ENCODE measurements at places on chromosomes 6 and 20.

DNA sequence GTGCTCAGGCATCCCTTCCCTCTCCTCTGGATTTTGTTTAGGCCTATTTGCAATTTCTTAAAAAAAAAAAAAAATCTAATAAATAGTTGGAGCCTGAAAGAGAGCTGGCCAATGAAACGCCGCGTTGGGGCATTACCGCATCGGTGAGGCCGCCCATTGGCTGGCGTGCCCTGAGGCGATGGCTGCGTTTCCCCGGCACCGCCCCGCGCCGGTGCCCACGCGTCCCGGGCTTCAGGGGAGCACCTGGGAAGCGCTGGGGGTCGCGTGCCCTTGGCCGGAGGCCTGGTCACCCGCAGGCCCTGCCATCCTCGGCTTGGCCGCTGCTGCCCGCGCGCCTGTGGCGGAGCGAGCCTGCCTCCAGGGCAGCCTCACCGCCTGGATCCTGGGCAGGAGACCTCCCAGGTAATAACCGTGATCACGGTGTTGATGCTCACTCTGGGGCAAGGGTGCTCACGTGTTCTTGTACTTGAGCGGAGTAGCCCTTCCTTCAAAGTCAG, 155.4 kb downstream of the NRN1 start:
- DNase-seq: no peak

DNA sequence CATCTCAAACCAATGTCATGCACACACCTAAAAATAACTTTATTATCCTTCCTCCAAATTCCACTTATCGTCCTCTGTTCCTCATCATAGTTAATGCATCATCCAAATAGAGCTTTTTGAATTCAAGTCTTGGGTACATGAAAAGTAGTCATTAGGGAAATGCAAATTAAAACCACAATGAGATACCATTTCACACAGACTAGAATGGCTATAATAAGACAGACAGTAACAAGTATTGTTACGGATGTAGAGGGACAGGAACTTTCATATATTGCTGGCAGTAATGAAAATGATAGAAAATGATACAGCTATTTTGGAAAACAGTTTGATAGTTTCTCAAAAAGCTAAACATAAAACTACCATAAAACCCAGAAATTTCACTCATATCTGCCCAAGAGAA, 59.1 kb downstream of the FHL5 start:
- DNase-seq: no peak

- no peak for DNase-seq
Observed at GRCh38 chr6:163151212-163151611, 263.3 kb upstream of the QKI start.

DNA sequence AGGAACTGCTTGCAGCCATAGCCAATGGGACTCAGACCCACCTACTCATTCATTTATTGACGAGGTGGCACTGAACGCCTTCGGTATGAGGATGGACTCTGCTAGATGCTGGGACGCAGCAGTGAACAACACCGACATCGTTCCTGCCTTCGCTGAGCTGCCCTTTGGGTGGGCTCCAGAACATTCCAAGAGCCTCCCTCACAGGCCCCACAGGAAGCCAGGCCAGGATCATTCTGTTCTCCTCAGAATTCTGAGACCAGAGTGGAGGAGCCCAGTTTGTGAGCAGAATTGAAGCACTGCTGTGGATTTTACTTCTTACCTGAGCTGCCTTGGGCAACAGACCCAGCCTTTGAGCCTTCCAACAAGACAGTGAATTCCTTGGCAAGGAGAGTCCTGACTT, 82.1 kb downstream of the KCNB1 start:
- no peak for DNase-seq

GRCh38 chr6:50271266-50271665, 221.5 kb upstream of the DEFB112 start:
- DNase-seq: no peak

DNA sequence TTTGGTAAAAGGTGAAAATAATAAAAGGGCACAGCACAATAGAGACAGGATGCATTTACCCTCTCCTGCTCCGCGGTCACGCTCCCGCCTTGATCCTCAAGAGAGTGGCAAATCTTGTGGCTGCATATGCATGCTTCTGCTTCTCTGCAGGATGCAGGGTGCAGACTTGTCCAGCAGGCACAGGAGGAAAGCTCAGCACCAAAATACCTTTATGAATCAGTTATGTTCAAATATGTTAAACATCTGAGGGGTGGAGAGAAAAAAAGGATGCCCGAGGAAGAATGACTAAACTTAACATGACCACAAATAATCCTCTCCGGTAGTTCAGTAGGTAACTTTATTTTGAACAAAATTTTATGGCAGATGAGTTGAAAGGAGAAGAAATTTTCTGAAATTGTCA, 366.1 kb upstream of the SOX4 start:
- no peak for DNase-seq

DNA sequence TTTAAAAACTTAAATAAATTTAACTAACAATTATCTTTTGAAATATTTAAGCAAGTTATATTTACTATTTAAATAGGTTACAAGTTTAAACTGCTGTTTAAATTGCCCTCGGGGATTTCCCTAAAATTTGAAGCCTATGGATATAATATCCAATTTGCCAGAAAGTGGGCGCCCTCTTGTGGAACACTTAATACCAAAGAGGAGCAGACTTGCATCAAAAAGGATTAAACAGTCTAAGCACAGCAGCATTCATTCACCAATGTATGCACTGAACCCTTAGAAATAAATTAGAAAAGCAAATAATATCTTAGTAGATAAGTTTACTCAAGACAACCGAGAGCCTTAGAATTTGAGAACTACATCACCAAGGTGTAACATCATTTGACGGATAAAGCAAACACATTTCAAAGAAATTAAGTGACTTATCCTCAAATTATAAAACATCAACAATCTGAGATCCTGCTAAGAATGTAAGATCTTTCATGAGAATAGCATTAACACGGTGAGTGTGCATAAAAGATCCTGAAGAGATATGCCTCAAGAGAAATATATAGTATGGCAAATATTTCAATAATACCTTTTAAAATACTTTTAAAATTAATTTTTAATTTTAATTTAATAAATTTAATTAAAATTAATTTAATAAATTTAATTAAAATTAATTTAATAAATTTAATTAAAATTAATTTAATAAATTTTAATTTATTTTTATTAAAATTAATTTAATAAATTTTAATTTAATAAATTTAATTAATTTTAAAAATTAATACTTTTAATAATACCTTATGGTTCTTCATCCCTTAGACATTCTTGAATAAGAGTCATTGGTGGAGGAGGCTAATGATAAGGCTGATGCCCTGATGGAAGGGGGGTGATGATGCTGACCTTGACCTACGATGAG, 11.5 kb upstream of the MEP1A start:
- no peak for DNase-seq

- no peak for DNase-seq
Observed at GRCh38 chr20:40019510-40019909, 669.5 kb downstream of the MAFB start.

DNA sequence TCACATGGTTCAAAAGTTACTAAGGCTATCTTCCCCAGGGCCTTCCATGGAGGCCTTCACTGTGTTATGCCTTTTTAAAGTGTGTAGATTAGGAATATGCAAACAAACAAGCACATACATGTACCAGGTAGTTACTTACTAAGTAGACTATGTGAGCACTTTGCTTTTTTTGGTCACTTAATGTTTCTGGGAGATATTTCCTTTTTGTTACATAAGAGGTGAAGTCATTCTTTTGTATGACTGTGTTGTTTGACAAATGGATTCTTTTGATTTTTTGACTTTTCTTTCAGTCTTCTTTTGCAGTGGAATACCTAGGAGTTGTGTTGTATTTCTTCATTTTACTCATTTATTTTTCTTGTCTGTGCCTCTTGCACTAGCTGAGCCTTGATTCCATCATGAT, 39.6 kb upstream of the BCAS1 start:
- no peak for DNase-seq

- no peak for DNase-seq
Observed at GRCh38 chr20:46468508-46468907, 44.9 kb downstream of the ZNF334 start.

GRCh38 chr6:6964675-6965074, 143.1 kb upstream of the RREB1 start:
- DNase-seq: no peak

DNA sequence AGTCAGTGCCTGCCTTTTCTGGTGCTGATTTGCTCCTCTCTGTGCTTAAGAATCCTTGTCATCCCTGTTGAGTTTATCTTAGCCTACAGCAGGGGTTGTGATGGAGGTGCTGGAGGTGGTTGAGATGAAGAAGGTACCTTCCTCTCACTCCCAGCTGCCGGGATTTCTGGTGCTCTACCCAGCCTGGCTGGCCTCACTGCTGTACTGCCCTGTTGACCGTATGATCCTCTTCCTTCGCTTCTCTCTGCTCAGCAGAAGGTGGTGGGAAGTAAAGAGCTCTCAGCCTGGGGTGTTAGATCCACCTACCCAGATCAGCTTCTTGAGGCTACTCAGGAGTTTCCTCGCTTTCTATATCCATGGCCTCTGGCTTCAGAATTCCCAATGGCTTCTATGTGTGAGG, 101.0 kb upstream of the NXT1 start:
- DNase-seq: no peak

- peak; percentile 71 for DNase-seq
Observed at GRCh38 chr6:52362443-52363227, 684 bp downstream of the PAQR8 start.
